T follicular helper cell (primary cell): ENCODE measurements at places on chromosomes 6 and 20.
A peak's percentile ranks its signal among the peaks of the same experiment; 100 is the strongest.

DNA sequence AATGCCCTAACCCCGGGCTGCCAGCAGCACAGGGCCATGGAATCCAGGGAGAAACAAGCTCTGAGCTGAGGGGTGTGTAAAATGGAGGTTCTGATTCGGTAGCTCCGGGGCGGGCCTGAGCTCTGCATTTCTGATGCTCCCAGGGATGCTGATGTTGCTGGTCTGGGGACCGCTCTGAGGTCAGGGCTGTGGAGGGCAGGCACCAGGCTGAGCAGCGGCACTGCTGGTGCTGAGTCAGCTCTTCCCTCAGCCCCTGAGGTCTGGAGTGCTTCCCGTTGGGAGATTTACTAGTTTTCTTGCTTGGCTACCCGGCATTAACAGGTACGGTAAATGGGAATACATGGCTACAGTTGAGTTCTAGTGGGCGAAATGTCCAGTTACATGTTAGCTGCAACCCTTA, 18.6 kb upstream of the CST3 start:
- no peak for DNase-seq

DNA sequence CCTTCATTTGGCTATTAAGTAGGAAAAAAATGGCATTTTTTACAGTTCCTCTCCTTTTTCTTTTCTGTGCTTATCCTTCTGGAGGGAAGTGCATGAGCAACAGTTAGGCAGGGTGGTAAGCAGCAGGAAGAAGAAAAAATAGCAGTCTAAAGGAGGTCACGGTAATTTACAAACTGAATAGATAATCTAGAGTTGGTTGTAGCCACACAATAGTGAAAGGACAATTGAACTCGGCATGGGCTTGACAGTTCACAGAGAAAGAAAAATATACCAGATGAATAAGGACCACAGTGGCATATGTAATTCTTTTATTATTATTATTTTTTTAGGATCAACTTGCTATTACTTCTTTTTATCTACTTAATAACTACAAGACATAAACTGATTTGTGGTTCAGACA, 358.6 kb downstream of the BTBD9 start:
- DNase-seq, result no peak

DNA sequence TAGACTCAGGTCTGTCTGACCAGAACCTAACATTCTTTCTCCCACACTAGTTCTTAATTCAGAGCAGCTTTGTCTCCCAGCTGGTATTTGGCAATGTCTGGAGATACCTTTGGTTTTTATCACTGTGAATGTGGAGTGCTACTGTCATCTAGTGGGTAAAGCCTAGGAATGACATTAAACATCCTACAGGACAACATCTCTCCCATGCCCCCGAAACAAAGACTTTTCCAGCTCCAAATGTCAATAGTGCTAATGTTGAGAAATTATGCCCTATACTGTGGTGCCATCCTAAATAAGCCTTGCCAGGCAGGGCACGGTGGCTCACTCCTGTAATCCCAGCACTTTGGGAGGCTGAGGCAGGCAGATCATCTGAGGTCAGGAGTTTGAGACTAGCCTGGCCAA, 4.2 kb upstream of the TTPAL start:
- no peak for DNase-seq

DNA sequence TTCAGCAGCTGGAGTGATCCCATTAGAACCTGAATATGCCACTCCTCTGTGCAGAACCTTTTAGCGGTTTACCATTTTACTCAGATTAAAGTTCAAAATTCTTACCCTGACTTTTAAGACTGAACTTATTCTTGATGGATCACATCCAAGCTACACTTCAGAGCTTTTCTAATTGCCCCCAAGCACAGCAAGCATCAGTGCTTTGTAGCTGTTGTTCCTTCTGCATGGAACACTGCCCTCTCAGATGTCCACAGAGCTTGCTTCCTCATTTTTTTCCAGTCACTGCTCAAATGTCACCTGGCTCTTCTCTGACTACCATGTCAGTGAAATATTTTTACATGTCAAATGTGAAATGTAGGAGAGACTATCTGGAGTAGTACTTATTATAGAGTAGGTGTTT, 1.6 kb upstream of the SLC35B3 start:
- no peak for DNase-seq

GRCh38 chr6:111552241-111552744, 53.4 kb downstream of the TRAF3IP2 start:
- DNase-seq, result no peak

GRCh38 chr20:13546497-13547131, 92.1 kb downstream of the TASP1 start:
- peak; percentile 34 for DNase-seq

- DNase-seq, result no peak
Measured at GRCh38 chr6:54072635-54073313, 38.5 kb upstream of the MLIP start.

DNA sequence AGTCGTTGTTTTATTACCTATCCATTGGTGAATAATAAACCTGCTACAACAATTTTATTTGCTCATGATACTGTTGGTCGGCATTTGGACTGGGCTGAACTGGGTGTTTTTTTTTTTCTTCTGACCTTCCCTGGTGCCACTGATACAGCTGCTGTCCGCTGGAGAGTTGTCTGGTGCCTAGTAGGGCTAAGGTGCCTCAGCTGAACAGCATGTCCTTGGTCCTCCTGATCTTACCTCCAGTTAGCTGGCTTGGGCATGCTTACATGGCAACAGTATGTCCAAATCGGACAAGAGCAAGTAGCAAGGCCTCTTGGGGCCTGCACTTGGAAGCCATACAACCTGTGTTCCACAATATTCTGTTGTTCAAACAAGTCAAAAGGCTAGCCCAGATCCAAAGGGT, 563.4 kb downstream of the BMP2 start:
- no peak for DNase-seq

DNA sequence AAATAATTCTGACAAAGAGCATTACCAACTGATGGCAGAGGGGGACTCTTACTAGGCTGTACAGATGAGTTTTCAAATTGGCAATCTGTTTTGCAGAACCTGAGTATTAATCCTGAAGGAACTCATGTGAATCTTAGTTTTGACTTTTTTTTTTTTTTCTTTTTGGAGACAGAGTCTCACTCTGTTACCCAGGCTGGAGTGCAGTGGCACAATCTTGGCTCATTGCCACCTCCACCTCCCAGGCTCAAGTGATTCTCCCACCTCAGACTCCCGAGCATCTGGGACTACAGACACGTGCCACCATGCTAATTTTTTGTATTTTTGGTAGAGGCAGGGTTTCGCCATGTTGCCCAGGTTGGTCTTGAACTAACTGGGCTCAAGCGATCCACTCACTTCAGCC, 49.3 kb downstream of the KCTD20 start:
- DNase-seq, result no peak

DNA sequence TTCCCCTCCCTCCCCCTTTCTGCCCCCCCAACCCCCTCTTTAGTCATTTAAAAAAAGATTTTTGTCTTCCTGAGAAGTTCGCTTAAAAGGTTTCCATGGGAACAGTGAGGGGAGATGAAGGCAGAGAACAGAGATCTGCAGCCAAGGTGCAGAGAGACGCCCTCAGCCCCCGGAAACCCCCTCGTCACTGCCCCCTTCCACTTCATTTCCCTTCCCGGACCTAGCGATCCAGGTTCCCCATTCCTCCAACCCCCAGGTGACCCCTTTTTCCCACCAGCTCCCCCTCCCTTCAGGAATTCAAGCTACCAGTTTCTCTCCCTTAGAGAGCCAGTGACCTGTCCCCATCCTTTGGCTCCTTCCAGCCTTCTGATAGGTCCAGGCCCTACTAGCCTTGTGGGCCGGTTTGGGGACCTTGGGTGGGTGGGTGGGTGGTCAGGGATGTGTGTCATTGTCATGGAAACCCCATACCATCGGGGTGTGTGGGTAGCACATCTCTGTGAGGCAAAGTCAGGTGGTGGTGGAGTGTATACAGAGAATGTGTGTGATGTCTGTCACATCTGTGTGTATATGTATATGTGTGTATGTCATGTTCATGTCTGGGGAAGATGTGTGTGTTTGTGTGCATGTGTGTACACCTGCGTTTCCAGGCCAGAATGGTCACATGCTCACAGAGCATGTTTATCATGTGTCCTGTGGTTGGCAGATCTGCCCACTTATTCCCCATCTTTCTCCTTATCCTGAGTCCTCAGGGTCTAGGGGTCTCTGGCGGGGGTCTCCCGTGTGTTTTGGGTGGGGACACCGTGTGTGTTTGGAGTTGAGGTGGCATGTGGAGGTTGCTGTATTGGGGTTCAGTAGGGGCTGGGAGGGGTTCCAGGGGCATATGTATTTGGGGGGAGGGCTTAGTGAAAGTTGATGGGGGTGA, 7.0 kb downstream of the SYNGAP1 start:
- no peak for DNase-seq

- no peak for DNase-seq
Measured at GRCh38 chr20:19251958-19252357, 39.5 kb downstream of the SLC24A3 start.

- DNase-seq, result no peak
Measured at GRCh38 chr20:38166703-38167233, 1.7 kb upstream of the TGM2 start.

DNA sequence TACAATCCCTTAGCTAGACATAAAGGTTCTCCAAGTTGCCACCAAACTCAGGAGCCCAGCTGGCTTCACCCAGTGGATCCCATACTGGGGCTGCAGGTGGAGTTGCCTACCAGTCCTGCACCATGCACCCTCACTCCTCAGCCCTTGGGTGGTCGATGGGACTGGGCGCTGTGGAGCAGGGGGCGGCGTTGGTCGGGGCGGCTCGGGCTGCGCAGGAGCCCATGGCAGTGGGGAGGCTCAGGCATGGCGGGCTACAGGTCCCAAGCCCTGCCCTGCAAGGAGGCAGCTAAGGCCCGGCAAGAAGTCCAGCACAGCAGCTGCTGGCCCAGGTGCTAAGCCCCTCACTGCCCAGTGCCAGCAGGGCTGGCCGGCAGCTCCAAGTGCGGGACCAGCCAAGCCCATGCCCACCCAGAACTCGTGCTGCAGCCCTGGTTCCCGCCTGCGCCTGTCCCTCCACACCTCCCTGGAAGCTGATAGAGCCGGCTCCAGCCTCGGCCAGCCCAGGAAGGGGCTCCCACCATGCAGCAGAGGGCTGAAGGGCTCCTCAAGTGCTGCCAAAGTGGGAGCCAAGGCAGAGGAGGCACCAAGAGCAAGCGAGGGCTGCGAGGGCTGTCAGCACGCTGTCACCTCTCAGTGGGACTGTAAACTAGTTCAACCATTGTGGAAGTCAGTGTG, 912.1 kb downstream of the PHF3 start:
- DNase-seq, result no peak

DNA sequence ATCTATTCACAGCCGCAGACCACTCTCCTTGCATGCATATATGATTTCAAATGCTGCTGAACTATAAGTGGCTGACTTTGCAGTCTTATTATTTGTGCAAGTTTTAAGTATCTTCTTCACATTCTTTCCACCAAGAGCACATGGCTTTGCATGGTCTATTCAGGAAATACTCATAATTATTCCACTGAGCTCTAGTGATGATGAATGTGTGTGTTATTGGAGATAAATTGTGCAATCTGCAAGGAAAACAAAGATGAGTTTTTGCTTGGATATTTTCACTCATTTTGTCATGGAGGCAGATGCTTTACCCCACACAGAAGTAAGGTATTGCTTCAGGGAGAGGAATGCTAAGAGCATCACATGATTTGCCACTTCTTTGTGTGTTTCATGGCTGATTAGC, 764.6 kb downstream of the TBC1D32 start:
- no peak for DNase-seq

- DNase-seq, result no peak
Measured at GRCh38 chr6:167045828-167046580, 46.8 kb downstream of the CEP43 start.

DNA sequence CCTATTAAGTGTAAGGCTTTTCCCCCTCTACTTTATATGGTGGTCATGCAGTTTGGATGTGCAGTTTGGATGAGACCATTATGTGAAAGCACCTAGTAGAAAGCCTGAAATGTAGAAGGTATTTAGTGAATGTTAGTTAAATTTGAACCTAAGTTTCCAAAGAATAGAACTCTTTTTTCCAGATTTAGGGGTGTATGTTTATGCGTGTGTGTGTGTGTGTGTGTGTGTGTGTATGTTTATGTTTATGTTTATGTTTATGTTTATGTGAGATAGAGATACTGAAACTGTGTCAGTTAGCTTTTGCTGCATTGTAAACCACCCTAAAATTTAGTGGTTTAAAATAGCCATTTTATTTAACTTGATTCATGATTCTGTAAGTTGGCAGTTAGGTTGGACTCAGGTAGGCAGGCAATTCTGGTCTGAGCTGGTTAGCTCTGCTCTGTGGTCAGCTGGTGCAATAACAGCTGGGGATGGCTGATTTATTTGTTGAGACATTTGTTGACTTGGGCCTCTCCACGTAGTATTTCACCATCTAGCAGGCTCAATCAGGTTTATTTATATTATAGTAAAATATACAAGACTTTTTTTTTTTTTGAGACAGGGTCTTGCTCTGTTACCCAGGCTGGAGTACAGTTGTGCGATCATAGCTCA, 54.0 kb downstream of the STK4 start:
- no peak for DNase-seq

- DNase-seq, result no peak
Measured at GRCh38 chr20:6362245-6362644, 239.4 kb upstream of the FERMT1 start.

DNA sequence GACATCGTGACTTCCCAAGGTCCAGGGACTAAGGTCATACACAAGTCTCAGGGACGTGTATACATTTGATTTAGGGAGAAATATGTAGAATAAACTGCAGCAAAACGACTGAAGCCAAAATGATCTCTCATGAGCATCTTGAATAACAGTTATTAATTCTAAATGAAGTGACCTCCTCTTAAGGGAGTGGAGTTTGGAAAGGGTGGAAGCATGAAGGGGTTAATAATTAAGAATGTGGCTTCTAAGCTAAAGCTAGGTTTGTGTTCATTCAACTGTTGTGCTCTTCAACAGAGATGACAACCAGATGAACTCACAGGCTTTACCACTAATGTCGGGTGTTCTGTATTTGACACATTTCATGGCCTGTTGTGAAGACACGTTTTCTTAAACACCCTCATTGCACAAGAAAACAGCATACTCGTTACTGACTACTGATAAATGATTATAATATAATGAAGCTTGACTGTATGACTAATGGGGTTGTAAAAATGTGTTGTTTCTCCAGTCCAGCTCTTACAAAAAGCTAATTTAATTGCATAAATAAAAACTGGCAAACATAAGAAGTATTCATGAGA, 1.5 kb downstream of the PPP1R14C start:
- no peak for DNase-seq
